ENCODE measurements at places on chromosomes 11 and 22.

DNA sequence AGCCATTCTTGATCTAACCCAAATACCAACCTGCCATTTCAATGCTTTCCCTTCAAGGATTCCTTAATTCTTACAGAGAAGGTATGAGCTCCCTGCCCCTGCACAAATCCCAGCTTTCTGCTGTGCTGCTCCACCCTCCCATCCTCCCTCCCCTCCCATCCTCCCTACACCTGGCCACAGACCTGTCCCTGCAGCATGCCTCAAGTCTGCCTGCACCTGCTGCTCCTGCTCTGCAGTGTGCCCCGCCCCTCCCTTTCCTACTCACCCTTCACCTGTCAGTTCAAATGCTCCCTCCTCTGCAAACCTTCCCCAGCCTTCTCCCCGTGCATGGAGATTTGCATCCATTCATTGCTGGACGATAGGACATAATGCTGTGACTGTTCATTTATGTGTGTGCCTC, 139.9 kb upstream of the NARS2 start:
- peak; percentile 72 for DNase-seq

DNA sequence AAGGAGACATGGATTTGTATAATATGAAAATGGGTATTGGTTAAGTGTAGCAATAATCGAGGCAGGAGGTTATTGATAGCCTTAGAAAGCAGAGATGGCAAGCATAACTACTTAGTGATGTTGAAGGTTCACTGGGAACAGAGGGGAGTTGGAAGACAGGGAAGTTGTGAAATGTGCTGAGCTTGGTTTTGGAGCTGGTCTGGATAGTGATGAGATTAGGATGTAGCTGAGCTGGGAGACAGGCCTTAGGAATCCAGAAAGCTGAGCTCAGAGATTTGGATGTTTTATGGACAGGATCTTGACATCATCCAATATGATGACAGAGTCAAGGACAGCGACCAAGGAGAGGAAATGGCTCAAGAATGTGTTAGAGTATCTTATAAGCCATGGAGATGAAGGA, 113.1 kb downstream of the ARHGAP42 start:
- no peak for DNase-seq

DNA sequence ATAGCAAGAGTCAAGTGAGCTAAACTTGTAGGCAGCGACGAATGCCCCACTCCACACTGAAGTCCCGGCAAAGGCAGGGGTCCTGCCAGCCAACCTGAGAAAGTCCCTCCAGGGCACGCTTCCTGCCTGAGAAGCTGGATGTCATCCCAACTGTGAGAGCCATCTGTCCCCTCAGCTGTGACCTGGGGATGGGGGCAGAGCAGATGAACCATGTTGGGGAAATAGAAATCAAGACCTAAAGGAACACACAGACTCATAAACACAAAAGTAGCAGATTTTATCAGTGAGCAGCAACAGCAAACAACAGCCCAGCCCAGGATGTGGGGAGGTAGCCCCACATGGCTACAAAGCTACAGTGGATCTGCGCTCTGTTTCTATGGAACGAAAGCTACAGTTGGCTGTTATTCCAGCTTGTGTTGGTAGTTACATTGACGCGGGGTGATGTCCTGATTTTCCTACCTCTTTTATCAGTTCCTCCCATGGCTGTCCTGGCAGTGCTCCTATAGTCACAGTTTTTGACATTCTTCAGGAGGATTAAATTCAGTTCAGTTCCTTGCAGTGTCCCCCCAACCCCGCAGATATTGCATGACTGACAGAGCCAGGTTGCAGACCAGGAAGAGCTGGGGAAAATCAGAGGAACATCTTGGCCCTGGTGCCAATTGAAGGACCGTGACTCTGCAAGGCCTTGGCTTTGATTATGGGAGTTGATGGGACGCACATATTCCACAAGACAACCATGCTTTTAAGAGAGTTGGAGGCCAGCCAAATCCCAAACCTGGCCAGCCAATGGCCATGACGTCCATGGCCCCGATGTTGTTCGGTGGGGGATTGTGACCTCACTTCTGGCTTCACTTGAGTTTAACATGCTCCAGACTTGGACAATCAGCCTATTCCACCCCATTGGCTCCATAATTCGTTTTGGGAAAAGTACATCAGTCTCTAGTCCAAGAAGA, 14.6 kb downstream of the MRGPRD start:
- no peak for DNase-seq

- no peak for DNase-seq
These were observed 3.9 kb upstream of the EMID1 start for GRCh38 chr22:29201782-29202181.

DNA sequence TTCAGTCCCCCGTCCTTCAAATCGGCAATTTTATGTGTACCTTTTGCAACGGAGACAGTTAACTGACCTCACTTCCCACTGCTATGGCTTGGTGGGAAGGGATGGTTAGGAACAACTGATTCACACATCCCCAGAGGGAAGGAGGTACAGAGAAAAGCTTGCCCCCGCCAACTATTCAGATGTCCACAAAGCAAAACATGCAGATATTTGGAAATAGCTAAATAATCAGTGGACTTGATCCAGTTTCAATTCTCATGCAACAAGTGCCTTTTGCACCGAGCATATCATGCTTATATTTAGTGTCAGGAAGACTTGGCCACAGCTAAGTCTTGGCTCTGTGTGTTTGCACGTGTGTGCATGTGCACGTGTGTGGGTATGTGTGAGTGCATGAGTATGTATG, 144.6 kb downstream of the SNX19 start:
- DNase-seq = no peak

GRCh38 chr11:127003260-127003981, 2.9 kb upstream of the KIRREL3 start:
- DNase-seq = peak; percentile 45

GRCh38 chr11:82663535-82663934, 70.1 kb downstream of the FAM181B start:
- no peak for DNase-seq

- DNase-seq = no peak
These were observed 33.6 kb downstream of the THOC5 start for GRCh38 chr22:29519996-29520395.

DNA sequence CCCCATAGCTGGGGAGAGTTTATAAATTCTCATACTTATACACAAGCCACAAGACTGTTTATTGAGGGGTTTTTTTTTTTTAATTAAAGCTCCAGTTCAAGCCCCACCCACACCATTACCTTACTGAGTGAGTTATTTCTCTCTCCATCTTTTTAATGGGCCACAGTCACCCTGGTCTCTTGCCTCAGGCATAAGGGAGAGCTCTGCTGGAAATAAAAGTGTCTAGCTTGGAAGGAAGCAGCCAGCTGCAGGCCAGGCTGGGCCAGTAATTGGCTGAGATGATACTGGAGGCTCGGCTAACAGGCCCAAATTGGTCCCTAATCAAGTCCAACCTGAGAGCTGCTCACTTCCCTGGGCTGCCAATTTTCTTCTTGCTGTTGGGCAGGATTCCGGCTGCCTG, 174.1 kb downstream of the INSC start:
- no peak for DNase-seq

DNA sequence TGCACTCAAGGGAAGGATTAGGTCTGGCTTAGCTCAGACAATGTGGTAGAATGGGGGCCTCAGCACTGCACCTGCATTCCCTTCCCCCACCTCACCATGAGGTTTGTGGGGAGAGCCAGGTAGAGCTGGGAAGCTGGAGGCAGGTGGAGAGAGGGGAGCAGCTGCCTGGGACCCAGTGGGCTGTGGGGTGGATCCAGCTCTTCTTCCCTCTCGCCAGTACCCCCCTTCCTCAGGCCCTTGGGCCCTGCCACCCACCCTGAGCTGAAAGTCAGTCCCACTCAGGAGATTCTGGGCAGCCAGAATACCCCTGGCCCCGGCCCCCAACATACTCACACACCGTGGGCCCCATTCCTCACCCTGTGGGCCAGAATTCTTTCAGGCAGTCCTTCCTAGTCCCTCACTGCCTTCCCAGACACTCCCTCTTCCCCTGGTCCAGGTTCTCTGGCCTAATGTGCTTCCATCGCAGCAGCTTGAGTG, 3.1 kb upstream of the POLD4 start:
- no peak for DNase-seq

DNA sequence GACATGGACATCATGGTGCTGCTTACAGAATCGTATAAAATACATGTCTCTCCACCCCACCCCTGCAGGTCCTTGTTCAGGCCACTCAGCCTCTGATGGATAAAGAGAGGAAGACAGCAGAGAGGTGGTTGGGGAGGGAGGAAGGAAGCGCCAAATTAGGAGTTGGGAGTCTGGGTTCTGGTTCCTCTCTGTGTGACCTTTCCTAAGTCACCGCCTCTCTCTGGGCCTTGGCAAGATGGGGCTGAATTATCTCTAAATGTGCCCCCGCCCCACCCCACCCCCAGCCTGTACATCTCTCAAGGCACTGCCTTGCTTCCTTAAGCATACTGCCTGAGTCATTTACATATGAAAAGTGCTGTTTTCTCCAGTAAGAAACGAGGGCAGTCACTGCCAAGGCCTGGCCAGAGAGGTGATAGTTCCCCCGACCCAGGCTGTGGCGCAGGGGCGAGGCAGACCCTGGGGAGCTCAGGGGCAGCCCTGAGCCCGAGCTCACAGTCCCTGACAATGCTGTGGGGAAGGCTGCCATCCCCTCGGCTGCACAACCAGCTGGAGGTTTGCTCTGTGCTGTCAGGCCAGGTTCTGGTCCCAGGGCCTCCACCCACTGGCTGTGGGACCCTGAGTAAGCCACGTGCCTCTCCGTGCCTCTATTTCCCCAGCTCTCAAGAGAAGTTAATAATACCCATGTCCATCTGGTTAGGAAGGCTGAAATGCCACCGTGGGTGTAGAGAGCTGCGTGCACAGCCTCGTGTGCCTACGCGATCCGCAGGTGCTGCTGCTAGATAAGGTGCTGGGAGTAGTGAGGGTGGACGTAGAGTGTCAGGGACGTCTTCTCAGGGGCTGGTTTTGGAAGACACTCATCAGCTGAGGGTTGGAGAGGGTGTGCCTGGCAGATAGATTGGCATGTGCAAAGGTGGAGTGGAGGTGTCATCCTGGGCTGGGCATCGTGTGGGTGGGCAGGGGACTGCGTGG, 55.3 kb downstream of the CACNA1I start:
- no peak for DNase-seq

DNA sequence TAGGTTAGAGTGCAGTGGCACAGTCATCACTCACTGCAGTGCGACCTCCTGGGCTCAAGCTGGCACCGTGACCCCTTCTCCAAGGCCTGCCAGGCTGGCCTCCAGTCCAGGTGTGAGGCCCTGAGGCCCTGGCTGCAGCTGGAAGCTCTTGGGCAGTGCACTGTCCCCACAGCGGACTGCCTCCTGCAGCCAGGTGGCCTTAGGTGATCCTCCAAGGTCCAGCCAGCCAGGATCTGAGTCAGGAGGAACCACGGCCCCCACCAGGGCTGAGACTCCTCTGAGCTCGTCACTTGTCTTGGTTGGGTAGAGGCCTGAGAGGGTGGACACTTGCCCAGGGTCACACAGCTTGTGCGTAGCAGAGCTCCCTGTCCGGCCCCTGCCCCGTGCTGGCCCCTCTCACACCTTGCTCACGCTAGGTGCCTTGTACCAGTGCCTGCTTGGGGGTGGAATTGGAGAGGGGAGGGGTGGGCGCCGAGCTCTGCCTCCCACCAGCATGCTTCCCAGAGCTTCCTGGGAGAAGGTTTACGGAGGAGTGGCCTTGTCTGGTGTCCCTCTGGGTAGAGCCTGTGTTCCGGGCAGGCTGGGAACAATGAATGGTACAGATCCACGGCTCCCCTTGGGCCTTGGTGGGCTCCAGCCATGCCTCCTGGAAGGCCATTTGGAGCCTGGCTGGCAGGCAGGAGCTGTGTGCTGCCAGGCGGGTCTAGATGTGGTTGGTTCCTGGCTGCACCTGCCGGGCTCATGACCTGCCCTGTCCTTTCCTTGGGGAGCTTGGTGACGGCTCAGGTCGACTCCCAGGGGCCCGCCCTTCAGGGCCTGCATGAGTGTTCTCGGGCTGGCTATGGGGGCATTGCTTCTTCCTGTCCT, 20.6 kb downstream of the KCNQ1 start:
- no peak for DNase-seq

- no peak for DNase-seq
These were observed 21.6 kb downstream of the MGAT3 start for GRCh38 chr22:39478441-39478850.

DNA sequence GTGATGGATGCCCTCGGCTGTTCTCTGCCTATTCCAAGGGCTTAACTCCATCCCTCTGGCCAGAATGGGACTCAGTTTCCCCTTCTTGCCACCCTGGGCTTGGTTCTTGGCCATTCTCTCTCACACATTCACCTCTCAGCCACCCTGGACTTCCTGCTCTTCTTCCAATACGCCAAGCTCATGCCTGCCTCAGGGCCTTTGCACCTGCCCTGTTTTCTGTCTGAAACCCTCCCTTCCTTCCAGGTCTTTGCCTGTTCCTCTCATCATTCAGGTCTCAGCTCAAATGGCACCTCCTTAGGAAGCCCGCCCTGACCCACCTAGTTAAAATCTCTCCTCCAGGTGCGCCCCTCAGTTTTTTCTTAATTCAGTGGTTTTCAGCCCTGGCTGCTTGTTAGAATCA, 76.6 kb upstream of the TP53I11 start:
- no peak for DNase-seq

GRCh38 chr22:38871360-38872171, 450 bp downstream of the CBX6 start:
- DNase-seq = no peak

DNA sequence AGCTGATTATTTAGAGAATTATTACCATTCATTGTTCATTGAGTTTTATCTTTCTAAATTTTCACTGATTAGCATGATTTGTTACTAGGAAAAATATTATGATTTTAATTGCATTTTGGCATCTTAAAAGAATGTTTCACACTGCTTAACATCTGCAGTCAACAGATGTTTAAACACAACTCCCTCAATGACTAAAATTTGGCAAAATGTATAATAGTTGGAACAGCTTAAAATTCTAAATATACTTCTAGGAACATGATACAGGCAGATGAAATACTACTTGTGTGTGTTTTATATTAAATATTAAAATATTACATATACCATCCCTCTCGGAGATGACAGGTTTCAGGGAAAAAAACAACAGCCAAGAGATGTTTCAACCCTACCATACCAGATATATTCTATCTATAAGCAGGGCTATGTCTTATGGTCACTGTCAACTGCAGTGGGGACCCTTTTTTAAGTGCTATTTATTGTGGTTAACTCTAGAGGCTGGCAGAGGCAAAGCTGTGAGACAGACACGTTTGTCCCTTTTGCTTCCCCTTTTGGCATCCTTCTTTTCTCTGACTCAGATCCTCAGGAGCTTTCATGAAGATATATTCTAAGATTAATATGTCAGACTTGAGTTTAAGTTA, 81.9 kb downstream of the BDNF start:
- DNase-seq = no peak

GRCh38 chr11:8933931-8934330, 1.2 kb upstream of the C11orf16 start:
- no peak for DNase-seq

- no peak for DNase-seq
These were observed 850.5 kb downstream of the KCNA4 start for GRCh38 chr11:29166306-29166705.

DNA sequence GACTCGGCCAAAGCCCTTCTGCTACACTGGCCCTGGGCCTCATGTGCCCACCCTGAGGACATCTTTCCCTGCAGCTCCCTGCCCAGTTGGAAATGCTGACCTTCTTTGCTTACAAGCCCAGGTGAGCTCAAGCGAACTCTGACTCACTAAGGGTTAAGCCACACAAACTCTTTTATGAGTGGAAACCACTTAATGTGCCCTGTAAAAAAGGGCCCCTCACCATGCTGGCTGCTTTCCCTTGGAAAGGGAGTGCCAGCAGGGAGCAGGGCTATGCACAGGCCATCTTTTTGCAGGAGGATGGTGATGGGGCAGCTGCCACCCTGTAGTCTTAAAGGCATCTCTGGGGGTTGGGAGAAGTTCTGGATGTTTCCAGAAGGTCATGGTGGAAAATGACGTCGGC, 18.7 kb downstream of the EHF start:
- DNase-seq = no peak

Data from NCI-H2029 (cell line).